Osteoblast (primary cell): ENCODE measurements at places on chromosomes 13 and 19.
A peak's percentile ranks its signal among the peaks of the same experiment; 100 is the strongest.

DNA sequence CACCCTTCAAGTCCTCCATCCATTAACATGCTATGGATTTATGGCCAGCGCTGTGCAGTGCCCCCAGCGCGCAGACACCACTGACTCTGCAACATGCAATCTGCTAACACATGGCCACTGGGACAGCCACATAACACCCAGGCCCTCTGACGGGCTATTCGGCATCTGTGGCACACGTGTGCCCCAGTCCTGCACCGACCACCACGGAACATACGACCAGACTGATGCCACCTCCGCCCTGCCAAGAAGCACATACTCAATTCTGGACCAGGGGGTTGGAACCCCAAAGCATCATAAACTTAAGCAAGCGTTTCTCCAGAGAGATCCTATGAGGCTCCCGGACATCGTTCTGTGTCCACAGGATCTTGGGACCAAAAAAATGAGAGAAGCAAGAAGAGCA, 9.8 kb downstream of the STK24 start:
- DNase-seq: no peak

- DNase-seq: no peak
These were observed 158.1 kb downstream of the EFNB2 start for GRCh38 chr13:106377341-106377740.

DNA sequence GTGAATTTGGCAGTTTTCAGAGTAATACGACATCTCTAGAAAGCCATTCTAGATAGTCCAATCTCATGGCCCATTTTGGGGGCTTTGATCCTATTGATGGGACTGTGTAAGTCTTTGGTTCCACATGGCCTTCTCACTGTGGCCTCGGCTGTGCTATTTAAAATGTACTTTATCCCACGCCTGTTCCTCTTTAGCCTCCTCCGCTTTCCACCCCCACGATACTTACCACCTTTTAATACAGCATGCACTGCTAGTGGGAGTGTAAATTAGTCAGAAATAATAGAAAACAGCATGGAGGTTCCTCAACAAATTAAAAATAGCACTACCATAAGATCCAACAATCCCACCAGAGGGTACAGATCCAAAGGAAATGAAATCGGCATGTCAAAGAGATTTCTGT, 28.3 kb upstream of the CEBPG start:
- no peak for DNase-seq

- DNase-seq: peak; percentile 85
These were observed 5.6 kb downstream of the ICAM5 start for GRCh38 chr19:10295305-10295846.

DNA sequence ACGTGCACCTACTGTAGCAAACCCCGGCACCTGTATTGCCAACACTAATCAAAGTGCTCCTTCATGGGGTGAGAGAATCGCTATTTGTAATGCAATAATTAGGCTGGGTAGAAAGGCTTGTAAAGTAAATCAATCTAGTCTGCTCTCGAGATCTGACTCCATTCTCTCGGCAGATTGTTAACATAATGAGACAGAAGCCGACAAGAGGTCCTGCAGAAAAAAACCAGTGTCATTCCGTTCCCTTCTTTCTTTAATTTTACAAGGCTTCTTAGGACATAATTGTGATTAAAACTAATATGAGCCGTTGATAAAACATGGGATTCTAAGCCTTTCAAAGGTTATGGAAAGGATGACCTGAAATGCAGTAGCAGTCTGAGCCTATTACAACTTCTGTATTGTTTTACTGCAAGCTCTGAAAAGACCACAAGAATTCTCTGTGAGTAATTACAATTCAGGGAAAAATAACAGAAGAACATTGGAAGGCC, 530.0 kb downstream of the PCDH9 start:
- no peak for DNase-seq

GRCh38 chr19:13100031-13100588, 2.5 kb downstream of the LYL1 start:
- peak; percentile 91 for DNase-seq

GRCh38 chr19:55382013-55382412, 2.1 kb downstream of the TMEM238 start:
- DNase-seq: no peak

- DNase-seq: no peak
These were observed 29.0 kb downstream of the COL4A2 start for GRCh38 chr13:110336108-110336507.

DNA sequence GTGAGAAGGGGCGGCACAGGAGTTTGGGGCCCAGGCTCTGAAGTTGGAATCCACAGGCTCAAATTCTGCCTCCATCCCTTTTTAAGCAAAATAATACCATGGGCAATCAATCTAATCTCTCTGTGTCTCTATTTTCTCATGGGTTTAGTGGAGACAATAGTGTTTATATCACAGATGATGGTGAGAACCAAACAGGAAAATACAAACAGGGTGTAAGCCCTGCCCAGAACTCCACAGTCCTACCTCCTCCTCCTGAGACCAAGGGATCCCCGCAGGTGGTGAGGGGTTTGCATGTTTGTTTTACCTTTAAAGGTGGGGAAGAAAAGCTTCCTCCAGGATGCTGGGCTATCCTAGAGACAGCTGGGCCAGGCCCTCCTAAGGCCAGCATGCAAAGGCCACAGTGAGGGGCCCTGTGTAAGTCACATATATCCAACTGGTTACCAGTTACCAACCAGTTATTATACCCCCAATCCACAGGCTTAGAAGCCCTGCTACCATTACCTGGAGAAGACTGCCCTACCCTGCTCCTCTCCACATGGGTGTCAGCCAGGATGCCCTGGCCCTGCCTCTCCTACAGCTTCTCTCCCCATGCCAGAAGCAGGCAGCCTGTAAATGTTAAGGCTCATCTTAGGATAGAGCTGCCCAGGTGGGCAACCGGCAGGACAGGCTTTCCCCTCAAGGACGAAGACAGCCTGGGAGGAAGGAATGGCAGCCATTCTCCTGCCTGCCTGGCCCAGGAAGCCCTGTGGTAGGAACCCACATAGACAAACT, 658.4 kb downstream of the UQCRFS1 start:
- DNase-seq: no peak

DNA sequence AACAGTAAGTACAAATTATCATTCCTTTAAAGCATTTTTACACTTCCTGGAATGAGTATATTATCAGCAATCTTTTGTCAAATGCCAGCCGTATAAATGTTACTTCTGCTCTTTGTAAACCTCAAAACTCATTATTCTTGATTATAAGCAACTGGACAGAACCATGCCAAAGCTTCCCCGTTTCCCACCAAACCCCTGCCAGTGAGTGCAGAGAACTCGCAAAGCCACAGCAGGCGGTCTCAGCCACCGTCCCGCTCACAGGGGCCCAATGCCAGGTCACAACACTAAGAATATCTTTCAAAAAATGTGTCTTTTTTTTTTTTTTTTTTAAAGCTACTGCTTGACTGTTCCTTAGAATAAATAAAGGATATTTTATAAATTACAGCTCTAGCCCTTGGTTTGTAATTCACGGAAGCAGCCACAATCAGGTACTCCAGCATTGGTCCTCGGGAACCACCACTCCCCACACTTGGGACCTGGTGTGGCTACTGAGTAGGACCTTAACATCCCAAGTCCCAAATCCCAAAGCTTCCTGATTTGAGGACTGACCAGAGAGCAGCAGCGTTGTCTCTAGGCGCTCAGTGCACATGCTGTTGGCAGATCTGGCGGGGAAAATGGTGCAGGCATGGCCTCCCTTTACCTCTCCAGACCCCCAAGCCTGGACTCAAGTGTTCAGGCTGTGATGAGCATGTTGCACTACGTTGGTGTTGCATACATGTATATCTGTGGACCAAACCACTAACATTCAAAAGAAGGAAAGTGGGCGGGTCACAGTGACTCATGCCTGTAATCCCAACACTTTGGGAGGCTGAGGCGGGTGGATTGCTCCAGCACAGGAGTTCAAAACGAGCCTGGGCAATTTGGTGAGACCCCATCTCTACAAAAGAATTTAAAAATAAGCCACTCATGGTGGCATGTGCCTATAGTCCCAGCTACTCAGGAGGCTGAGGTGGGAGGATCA, 19.0 kb downstream of the KCTD15 start:
- DNase-seq: peak; percentile 81

DNA sequence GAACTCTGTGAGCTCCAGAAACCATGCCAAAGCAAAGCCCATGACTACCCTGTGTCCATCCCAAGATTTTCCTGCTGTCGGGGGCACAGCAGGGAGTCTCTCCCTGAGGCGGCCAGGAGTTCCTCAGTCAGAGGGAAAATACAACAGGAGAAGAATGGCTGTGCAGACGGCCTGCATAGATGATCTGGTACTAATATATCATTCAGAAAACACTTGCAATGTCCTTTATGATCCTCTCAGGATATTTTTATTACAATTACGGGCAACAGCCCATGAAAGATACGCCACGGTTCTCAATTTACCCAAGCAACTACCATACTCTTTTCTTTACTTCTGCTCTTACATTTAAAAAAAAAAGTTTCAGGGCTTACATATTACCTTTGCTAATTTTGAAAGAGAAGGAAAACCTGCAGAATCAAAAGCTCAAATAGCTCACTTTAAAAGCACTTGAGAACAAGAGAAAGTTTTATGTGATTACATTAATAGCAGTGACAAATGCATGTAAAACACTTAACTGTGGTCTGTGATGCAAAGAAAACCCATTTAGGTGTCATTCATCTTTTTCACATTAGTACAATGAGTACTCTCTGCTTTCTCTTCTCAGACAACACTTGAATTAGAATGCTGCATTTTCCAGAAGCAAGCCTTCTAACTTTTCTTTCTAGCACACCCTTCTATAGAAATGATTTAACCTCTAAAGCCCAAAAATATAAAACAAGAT, 460.8 kb downstream of the KLF5 start:
- no peak for DNase-seq

DNA sequence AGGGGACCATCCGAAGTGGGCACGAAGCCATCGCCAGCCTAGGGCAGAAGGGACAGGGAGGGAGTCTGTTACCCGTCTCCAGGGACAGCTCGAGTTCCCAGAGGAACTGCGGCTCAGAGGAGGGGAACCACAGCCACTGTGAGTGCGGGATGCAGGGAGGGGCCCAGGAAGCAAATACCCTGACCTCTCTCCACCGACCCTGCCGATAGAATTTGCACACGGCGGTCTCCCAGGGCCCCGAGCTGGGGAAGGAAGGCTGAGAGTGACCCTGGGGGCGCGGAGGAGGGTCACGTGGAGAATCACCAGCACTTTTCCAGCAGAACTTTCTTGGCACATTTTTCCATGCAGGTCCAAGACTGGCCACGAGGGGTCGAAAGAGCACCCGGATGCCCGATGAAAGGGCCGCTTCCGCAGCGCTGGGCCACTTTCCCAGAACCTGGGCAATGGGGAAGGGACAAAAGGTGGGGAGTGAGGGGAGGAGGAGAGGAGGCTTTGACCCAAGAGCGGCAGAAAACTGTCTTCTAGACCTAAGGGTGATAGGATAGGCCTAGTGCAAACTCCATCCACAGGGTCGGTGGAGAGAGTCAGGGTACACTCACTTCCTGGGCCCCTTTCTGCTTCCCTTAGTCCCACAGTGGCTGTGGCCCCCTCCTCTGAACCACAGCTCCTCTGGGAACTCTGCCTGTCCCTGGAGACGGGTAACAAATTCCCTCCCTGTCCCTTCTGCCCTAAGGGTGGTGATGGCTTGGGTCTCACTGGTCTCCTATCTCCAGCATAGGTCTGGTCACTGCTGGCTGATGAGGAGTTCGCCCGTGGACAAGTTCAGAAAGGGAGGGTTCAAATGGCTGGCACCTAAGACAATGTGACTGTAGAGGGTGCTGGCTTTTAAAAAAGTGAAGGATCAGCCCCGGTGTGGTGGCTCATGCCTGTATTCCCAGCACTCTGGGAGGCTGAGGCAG, 5.3 kb upstream of the GPR4 start:
- DNase-seq: peak; percentile 94

DNA sequence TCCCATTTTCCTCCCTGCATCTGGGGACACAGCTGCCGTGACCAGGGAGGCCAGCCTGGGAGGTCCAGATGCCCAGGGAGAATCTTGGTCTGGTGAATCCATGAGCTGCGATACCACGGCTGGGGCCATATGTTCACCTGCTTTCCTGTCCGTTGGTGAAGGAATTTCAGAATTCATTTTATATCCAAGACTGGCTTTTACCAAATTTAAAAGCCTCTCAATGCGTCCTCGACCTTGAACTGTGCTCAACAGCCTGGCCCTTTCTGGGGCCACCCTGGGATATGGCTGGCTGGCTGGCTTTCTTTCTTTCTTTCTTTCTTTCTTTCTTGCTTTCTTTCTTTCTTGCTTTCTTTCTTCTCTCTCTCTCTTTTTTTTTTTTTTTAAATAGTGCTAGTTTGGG, 22.2 kb upstream of the GDF15 start:
- DNase-seq: no peak

GRCh38 chr19:1560286-1560882, 7.7 kb downstream of the MEX3D start:
- no peak for DNase-seq

DNA sequence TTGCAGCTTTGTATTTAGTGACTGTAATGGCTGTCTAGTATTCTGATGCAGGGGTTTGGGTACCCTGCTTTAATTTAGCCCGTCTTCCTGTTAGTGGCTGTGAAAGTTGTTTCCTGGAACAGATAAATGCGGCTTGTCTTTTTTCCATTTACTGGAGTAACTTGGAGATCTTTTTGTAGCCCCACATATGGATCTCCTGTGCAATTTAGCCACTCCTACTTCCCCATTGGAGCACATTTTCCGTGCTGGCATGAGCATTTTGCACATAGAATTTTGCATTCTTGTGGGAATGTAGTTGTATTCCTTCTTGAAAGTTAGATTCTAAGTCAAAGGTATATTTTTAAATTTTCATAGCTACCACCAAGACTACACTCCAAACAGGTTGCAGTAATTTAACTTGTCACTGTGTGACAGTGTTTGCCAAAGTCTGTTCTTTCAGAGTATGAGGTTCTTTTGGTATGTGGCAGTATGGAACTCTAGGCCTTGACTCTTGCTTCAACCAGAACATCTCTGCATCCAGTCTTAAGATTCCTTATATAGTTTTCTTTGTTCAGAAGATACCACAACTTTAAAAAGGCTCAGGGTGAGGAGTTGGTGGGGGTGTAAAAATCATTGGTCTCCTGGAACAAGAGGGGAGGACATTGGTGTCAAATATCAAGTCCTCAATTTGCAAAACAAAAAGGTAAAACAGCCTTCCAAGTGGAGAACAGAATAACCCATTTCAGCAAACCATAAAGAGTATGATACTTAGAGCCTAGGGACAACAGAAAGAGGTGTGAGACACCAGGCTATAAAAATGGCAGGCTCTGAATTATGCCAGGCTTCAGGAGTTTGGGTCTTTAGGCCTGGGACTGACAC, 21.1 kb upstream of the CCDC97 start:
- no peak for DNase-seq
